Activated T-cell treated with anti-CD3 and anti-CD28 coated beads for 4 hours (primary cell): ENCODE measurements at places on chromosomes 13 and 19.

DNA sequence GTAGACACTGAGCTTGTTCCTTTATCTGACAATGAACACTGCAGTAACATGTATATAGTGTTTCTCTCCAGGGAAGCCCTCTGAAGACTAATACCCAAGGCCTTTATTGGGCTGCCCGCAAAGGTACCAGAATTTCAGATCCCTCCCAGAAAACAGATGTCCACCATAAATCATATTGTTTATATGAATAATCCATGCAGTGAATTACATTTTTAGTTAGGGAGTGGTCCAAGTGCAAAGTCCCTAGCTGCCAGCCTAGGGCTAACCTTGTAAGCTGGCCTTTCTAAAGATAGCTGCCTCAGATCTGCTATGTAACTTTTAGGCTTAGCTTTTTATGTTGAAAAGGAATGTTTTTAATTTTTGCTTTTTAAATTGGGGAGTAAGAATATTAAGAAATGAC, 44.7 kb downstream of the TDRD3 start:
- DNase-seq = no peak

DNA sequence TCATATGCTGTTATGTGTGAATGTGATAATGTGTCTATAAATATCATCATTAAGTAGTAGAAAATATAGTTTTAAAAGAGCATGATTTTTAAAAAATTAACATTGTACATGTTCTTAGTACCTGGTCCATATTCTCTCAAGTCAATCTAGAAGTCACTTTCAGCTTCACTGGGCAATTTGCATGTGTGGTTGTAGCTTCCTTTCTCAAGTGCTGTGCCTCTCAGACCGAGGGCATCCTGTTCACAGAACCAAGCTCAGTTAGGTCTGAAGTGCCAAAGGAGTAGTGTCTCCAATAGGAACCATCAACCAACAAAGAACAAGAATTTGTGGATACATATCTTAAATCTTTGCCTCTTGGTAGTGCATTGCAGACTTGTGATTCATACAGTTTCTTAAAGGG, 541.8 kb upstream of the SLC10A2 start:
- DNase-seq = no peak

GRCh38 chr13:111031531-111031961, 83.6 kb upstream of the ARHGEF7 start:
- no peak for DNase-seq

- DNase-seq = no peak
Observed at GRCh38 chr19:42125536-42125935, 6.7 kb downstream of the POU2F2 start.

DNA sequence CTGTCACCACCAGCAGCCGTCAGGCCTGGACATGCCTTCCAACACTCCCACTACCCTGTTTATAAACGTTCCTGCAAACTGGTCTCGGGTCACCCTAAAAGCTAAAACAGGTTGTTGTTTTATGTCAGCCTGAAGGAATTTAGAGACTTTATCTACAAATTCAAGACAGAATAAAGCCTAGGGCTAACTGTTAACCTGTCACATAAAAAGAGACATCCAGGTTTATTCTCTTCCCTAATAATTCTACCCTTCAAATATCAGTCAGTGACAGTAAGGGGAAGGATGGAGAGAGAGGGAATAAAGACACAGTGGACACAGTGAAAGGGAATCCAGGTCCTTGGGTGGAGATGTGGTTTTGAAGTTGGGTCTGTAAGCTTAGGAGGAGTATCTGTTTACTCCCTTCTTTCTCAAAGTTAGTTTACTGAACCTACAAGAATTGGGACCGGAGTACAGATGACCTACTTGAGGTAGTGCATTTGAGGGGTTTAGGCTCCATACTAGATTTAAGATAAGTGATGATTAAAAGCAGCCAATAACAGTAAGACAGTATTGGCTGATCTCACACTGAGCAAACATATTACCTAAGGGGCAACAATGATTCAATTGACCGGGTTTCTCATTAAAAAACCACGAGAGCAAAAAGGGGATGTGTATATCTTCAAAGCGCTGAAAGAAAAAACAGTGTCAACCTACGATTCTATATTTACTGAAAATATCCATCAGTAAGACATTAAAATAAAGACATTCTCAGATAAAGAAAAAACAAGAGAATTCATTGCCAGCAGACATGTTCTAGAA, 142.7 kb downstream of the USP12 start:
- no peak for DNase-seq

GRCh38 chr13:111288276-111288675, 32.2 kb upstream of the TEX29 start:
- no peak for DNase-seq

DNA sequence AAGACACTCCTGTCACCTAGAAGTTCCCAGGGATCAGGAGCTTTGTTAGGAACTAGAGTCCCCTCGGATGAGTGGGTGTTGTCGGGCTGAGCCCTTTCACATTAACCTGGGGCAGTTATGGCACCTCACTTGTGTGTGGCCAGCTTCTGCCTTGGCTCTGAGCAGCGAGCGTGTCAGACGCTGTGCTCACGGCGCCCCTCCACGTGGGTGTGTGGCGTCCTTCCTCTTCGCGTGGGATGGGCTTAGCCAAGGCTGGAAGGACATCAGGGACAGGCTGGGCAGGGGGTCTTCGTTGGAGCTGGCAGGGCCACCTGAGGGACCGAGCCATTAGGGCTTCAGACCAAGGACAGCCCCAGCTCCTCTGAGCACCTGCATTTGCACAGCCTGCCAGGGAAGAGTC, 23.4 kb downstream of the DOT1L start:
- no peak for DNase-seq

GRCh38 chr19:8684001-8684902, 14.3 kb downstream of the ACTL9 start:
- DNase-seq = no peak

GRCh38 chr13:70189981-70190380, 81.7 kb upstream of the KLHL1 start:
- DNase-seq = no peak

- no peak for DNase-seq
Observed at GRCh38 chr19:38101723-38102122, 122.3 kb downstream of the DPF1 start.

DNA sequence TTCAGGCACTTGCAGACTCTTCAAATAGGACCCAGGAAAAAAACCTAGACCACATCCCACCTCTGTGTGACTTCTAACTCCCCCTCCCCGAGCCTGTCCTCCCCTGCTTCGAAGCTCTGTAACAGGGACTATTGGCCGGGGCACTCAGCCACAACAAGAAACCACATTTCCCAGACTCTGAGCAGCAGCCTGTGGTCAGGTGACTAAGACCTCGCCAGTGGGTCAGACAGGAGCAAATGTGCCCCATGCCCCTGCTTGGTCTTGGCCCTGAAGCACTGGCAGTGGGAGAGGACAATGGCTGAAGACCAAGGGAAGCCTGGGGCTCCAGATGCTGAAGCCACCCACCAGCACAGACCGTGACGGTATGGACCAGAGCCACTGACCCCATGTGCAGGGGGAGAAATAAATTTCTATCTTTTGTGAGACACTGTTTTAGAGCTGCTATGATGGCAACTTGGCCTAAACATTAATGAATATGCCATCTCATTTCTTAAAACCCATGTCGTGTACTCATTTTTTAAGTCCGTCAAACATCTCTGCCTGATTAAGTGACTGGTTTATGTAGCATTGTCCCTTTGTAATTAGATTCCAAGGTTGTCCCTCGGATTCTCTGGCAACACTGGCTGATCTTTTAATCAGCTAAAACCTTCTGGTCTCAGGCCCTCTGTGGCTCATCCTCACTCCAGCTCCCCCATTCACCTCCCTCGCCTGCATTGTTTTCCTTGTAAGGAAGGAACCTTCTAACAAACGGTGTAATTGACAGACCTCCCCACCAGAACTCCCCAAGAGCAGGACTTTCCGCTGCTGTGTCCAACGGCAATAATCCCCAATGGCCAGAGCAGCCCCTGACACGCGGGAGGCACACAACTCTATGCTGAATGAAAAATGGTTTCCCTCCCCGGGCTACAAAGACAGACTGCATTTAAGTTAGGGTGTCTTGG, 98.4 kb downstream of the STK24 start:
- DNase-seq = no peak

GRCh38 chr19:43380008-43380407, 26.5 kb downstream of the CD177 start:
- no peak for DNase-seq

- DNase-seq = no peak
Observed at GRCh38 chr19:43957891-43958290, 6.9 kb downstream of the ZNF221 start.

DNA sequence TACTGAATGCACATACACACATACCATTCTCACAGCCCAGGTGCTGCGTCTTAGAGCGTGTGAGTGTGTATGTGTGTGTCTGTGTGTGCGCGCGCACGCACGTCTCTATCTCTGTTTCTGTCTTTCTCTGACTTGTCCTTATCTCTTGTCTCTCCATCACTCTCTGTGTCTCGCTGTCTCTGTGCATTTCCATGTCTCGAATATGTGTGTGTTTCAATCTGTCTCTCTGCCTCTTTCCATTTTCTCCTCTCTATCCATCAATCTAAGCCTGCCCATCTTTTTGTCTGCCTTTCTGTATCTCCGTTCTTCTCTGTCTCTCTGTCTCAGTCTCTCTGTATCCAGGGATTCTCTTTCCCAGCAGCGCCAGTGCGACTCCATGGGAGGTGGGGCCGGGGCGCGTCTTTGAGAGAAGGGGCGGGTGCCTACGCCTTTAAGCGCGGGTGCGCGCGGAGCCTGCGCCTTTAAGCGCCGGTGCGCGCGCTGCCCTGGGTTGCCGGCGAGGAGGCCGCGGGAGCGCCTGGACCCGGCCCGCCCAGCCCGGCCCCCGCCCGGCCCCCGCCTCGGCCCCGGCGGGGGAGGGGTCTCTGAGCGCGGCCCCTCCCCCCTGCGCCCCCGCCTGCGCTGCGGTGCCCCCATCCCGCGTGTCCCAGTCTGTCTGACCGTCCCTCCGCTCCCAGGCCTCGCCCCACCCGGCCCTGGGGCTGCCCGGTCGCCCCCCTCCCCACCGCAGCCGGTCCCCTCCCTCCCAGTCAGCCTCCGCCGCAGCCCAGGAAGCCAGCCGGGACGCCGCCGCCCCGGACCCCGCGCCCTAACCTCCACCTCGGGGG, at the start of gene LRFN3:
Gene LRFN3 (plus strand): TSS at position 464 of the 827 bp plus-strand sequence. CDS start 3,052 bp downstream, outside the sequence.
- DNase-seq = peak; percentile 42
